Uterus (tissue), 4 donors: ENCODE measurements at places on chromosomes 12 and 14. TPM values are rescaled to one million over a fixed set of nuclear protein-coding genes. Genes with fewer than 3 reads are reported as not detected.
A peak's percentile ranks its signal among the peaks of the same experiment; 100 is the strongest.

- DNase-seq: no peak
Measured at GRCh38 chr12:4899364-4899763, 10.3 kb upstream of the KCNA1 start.

DNA sequence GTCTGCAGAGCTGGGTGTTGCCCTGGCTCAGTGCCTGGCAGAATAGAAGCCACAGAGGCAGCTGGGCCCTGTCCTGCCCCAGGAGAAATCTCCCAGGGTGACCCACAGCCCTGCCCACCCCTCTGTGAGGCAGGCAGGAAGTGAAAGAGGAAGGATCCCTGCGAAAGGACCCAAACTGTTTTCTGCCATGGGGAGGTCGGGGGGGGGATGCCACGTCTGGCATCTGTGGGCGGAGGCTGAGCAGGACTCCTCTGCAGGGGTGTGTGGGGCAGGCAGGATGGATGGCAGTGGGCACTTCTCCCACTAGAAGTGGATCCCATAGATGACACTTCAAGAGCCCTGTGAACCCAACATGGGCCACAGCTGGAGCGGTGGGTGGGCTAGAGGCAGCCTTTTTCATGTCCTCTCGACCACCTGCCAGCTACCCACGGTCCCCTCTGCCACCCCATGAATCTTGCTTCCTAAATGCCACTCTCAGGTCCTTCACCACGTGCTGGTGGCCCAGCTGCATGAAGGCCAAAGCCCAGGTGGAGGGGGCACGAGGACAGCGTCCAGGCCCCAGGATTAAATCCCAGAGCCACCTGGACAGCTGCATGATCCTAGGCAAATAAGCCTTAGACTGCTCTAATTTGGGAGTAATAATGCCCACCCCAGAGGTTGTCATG, 3.6 kb downstream of the PAPLN start:
- no peak for DNase-seq

GRCh38 chr12:21941506-21942376, 515 bp upstream of the ABCC9 start:
- DNase-seq: peak; percentile 78

DNA sequence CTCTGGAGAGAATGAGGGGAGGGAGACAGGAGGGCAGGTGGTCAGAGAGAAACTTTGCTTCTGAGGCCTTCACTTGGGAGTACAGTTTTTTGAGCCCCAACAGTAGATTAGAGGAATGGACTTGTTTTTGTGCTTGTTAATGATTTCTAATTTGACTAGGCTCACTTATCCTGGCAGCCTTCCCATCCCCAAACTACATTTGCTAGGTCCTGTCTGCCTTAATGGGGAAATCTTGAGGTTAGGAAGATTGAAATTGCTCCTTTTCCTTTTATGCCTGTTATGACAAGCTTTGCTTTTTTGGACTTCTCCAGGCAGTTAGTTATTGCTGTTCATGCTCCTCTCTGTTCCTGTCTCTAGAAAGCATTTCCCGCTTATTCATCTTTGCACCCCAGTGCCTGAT, 37.7 kb downstream of the SYNE2 start:
- DNase-seq: no peak

CYP27B1 gene
- not detected for total RNA-seq

- no peak for DNase-seq
Measured at GRCh38 chr14:100721568-100721967, 5.1 kb upstream of the DLK1 start.

DNA sequence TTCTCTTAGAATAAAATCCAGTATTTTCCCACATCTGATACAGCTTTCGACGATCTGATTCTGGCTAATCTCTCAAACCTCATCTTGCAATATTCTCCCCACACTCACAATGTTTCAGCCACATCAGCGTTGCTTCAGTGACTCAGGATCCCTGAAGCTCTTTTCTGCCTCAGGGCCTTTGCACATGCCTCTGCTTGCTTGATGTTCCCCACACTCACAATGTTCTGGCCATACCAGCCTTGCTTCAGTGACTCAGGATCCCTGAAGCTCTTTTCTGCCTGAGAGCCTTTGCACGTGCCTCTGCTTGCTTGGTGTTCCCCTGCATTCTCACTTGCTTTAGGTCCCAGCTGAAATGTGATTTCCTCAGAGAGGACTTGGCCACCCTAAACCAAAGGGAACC, 2.6 kb downstream of the C12orf42 start:
- no peak for DNase-seq

DNA sequence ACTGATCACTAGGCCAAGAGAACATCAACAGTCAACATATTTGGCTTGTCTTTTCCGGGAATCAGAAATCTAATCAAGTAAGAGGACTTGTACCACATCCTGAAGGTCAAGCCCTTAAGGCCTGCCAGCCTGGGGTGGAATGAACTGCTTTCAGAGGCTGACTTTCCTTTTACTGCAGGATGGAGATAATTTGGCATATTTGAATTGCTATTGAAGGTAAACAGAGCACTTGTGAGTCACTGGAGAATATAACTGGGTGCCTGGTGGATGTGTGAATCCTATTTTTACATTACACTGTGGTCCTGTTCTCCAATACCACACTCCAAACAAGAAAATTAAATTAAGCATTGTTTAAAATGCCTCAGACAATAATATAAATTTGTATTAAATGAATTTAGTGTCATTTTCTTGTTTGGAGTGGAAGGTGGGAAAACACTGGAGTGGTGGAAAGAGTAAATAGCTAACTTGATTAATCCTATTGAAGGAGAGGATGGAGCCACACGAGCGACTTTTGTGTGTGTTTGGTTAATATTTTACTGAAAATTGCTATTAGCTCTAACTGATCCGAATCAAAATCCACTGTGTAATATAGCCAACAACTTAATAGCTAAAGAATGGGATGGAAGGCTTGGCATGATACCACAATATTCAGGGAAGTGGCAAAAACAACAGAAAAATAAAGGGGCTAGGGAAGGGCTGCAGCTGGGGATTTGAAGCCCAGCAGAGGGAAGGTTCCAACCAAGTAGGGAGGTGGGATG, 89.4 kb downstream of the OTX2 start:
- DNase-seq: no peak

POTEM gene
- not detected for total RNA-seq
